Activated CD4-positive, alpha-beta T cell treated with anti-CD3 and anti-CD28 coated beads for 48 hours (primary cell): ENCODE measurements at places on chromosomes 6 and 20.

- no peak for DNase-seq
These were observed 216.9 kb downstream of the GMDS start for GRCh38 chr6:2028457-2029038.

- DNase-seq = no peak
These were observed 5.0 kb downstream of the RGS19 start for GRCh38 chr20:64074184-64074789.

- no peak for DNase-seq
These were observed 48.6 kb downstream of the TOX2 start for GRCh38 chr20:43963233-43963632.

GRCh38 chr6:28537509-28538140 is 11.9 kb downstream of the GPX5 start:
- peak; percentile 64 for DNase-seq

DNA sequence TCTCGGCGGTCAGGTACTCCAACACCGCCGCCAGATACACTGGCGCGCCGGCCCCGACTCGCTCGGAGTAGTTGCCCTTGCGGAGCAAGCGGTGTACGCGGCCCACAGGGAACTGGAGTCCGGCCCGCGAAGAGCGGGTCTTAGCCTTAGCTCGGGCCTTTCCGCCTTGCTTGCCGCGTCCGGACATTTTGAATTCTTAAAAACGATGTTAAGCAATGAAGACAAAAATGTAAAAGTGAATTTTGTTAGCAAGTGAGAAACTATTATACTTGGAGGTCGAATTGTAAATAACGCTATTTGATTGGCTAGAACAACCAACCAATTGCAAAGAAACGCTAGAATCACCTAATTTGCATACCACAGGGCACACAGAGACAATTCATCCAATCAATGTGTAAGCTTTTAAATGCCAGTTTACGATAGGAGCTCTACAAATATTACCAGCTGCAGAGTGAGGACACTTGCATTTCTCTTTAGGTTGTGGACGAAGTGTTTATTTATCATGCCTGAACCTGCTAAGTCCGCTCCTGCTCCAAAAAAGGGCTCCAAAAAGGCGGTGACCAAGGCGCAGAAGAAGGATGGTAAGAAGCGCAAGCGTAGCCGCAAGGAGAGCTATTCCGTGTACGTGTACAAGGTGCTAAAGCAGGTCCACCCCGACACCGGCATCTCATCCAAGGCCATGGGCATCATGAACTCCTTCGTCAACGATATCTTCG is 112.0 kb downstream of the HFE start:
- DNase-seq = peak; percentile 80

- peak; percentile 70 for DNase-seq
These were observed at the start of gene OGFR for GRCh38 chr20:62804627-62805154. Gene OGFR, plus strand, starts transcription at chr20:62804835. Its CDS starts 25 bp downstream, at chr20:62804860.

GRCh38 chr6:19997104-19997503 is 159.9 kb downstream of the ID4 start:
- no peak for DNase-seq

DNA sequence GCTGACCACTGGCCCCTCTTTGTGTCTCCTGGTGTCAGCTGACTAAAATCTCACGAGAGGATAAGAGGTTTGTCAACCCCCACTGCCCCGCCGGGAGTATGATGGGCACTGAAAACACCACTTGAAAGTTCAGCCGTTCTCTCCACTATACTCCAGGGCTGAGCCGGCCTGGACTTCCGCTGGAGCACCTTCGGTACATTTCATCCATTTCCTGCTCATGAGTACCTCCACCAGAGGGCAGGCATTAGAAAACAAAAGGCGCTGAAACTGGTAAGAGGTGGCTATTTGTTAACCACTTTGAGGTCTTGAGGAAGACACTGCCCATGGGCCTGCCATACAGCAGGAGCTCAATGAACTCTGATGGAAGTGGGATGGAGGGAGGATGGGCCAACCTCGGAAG is 17.9 kb upstream of the ANKRD60 start:
- DNase-seq = no peak

GRCh38 chr6:99178168-99178567 is 171.3 kb downstream of the FAXC start:
- DNase-seq = no peak

GRCh38 chr20:57672164-57672563 is 37.7 kb downstream of the PMEPA1 start:
- DNase-seq = no peak

DNA sequence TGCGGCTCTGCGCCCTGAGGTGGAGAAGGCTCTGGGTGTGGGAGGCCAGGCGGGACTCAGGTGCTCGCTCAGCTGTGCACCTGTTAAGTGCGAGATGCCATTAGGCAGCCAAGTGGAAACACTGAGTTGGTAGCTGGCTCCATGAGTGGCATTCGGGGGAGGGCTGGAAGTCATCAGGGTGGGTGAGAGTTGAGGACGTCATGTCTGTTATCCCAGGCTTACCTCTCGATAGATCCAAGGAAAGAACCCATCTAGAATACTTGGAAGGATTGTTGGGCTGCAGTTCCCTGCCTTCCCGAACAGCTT is 41.3 kb downstream of the TAF8 start:
- no peak for DNase-seq

- DNase-seq = no peak
These were observed 23.6 kb downstream of the STXBP5 start for GRCh38 chr6:147227770-147228320.

DNA sequence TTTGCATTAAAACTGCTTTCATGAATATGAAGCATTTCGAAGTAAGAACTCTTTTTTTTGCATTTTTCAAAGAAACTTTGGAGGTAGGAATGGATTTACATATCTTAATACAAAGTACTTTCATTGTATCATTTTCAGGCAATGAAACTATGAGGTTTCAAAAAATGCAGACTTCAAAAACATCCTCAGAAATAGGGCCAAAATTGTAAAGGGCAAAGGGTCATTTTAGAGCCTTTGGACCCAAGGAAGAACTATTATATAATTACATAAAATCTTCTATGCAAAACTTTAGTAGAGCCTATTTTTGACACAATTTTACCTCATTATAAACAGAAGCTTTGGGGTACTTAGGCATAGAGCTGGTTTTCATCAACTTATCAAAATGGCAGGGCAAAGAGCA is 4.9 kb downstream of the PRKN start:
- DNase-seq = no peak

DNA sequence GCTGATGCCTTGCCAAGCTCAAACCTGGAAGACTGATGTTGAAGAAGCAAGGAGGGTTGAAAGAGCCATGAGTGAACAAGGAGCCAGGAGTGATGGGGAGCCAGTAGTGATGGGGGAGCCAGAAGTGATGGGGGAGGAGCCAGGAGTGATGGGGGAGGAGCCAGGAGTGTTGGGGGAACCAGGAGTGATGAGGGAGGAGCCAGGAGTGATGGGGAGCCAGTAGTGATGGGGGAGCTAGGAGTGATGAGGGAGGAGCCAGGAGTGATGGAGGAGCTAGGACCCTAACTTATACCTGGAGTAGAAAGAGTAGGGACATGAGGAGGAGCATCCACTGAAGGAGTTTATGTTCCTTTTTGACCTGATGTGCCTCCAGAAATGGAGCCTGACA is 14.6 kb upstream of the CD93 start:
- no peak for DNase-seq

DNA sequence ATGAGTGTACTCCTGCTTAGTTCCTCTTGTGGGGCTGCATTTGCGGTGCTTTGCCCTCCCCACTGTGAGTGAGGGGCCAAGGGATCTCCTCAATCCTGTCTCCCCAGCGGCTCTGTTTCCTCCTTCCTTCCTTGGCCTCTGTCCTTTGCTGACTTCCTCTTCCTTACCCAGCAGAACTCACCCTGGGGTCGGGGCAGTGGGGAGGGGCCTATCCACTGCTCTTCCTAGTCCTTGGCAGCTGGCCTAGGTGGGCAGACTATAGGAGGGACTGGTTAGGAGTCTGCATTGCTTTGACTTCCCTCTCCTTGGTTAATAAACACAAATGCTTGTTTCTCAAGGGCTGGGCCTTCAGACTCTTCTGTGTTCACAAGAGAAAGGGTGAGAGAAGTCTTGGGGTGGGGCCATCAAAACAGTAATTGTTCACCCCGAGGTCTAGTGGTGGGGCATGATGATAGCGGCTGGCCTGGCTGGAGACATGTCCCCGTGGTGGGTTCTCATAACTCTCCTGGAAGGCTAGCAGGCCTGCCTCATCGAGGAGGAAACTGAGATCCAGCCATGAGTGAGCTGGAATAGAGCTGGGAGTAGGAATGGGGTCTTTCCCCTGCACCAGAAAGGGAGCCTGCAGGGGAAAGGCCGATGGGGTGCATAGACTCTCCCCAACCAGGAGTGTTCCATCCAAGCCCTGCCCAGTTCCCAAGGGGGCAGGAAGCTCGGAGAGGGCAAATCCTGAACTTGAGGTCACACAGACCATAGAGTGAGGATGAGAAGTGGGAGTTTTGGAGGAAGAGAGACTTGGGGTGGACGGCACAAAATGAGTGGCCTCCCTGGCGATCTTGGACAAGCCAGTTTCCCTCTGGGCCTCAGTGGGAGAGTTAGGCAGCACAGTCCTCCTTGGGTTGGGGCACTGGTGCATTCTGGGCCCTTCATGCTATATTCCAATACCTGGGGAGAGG is 12.7 kb downstream of the FAM110A start:
- no peak for DNase-seq

- DNase-seq = no peak
These were observed 1.5 kb upstream of the ARFGEF2 start for GRCh38 chr20:48919882-48920526.

GRCh38 chr6:89787660-89788328 is 31.8 kb downstream of the MDN1 start:
- no peak for DNase-seq

DNA sequence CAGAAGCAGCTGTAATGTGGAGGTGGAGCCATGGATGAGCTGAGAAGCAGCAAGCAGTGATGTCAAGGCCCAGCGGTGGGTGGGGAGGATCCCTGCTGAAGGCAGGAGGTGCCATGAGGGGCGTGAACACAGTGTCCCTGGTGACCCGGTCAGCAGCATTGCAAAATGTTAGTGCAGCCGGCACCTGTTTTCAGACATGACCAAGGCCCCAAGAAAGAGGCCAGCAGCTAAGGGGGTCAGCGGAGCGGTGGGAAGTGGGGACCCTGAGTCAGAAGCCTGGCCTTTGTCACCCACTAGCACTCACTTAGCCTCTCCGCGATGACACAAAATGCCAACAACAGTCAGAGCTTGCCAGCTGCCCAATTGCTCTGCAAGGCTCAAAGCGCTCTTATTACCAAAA is 51.9 kb downstream of the TMEM242 start:
- DNase-seq = no peak

- DNase-seq = no peak
These were observed 7.0 kb downstream of the ADTRP start for GRCh38 chr6:11771473-11772048.

- no peak for DNase-seq
These were observed 102.2 kb upstream of the SASH1 start for GRCh38 chr6:148240461-148240840.

DNA sequence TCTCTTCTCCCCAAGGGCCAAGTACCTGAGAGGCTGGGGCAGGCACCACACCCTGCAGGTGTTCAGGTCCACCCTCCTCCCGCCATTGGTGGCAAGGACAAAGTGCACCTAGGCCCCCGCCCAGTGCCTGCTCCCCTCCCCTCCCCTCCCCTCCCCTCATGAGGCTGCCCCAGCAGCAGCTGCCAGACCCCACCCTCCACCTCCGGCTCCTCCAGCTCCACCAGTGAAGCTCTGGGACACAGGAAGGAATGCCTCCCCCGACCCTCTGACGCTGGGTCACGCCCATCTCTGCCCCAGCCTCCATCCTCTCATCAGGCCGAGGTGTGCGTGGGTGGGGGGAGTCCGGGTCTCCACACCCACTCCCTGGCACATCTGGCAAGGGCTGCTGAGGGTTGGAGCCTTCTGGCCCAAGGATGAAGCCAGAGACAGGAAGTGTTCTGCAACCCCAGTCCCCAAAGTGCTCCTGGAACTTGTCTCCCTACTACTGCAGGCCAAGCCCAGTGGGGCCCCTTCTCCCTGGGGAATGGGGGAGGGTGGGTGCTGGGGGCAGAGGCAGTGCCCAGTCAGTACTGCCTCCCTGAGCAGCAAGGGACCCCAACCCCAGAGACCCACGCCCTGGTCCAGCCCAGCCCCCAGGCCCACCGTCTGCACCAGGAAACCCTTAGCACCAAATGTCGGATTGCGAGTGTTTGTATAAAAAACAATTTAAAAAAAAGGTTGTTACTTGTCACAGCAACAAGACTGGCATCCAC is 1.6 kb upstream of the UCKL1 start:
- DNase-seq = peak; percentile 65

- DNase-seq = no peak
These were observed 8.2 kb upstream of the HRH3 start for GRCh38 chr20:62227977-62228958.

DNA sequence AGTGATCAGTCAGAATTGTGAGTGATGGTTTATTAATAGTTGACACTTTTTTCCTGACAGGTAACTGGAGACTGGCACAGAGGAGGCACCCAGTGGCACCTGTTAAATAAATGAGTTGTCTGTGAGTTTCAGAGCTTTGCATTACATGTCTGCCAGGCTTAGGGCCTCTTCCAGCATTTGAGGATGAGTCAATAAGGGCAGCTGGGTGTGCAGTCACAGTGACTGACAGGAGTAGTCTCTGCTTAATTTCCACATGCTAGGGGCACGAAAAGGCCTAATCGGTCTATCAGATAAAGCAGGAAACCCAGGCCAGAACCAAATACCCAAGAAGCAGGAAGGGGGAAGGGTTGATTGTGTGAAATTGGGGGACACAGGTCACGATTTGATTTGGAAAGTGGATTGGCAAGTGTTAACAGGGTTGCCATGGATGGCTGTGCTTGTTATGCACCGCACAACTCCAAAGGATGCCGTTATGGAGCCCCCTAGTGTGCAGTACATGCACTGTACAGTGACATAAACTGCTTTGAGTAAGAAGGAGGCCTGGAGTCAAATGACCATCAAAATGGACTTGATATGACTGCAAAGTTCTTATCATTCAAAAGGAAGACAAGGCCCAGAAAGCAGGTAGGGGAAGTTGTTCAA is 111.9 kb upstream of the GGTLC1 start:
- peak; percentile 64 for DNase-seq

- DNase-seq = no peak
These were observed 77.0 kb downstream of the PLCB1 start for GRCh38 chr20:8209061-8209460.

DNA sequence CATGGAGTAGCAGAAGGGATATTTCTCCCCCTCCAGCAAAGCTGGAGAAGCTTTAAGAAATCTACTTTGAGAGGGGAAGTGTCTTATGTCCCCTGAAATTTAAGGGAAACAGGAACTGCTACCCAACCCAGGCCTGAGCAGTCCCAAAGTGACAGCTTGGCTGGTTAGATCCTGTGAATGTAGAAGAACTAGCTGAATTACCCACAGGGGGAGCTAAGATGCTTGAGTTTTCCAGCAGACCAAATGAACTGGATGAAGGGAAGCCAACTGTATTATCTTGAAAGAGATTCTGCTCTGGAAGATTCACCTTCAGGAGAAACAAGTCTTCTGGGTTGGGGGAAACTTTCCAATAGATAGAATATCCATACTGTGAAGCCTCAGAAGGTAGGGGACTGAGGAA is 303.3 kb upstream of the MMS22L start:
- no peak for DNase-seq

DNA sequence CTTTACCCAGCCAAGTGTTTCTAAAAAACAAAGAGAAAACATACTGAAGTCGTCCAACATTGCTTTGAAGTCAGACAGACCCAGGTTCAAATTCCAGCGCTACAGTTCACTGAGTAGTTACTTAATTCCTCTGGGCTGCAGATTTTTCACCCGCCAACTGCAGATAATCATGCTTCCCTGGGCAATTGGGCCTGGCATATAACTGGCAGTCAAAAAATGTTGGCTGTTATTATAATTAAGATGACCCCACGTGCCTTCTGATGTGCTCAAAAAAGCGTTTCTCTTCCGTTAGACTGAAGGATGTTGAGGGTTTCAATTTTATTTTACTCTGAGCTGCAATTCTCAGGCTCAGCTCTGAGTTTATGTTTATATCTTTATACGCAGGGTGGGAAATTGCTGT is 156.1 kb upstream of the CITED2 start:
- DNase-seq = no peak
